ENCODE measurements at places on chromosomes 6 and 20. TPM values are rescaled to one million over a fixed set of nuclear protein-coding genes. Genes with fewer than 3 reads are reported as not detected.

GRCh38 chr6:47094241-47094925 is 52.3 kb upstream of the ADGRF1 start:
- H3K36me3 ChIP-seq = no peaks in the 10 kb centered on the region
- no peak overlapping the region for H3K4me3 ChIP-seq
- no peaks in the 10 kb centered on the region for H3K4me1 ChIP-seq
- no peak overlapping the region for H3K27ac ChIP-seq
- DNase-seq = no peak
- H3K27me3 ChIP-seq = no peaks in the 10 kb centered on the region

DNA sequence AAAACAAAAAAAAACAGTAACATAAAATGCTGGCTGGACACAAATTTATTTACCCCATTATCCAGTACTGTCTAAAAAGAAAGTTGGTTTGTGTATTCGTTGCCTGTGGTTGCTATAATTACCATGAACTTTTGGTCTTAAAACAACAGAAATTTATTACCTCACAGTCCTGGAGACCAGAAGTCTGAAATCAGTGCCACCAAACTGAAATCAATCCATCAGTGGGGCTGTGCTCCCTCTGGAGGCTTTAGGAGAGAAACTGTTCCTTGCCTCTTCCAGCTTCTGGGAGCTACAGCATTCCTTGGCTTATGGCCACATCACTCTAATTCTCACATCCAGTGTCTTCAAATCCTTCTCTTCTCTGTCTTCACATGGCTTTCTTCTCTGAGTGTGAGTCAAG is 79.4 kb downstream of the SNX5 start:
- H3K27ac ChIP-seq = no peak overlapping the region
- DNase-seq = no peak
- peaks cover 3% of the 10 kb centered on the region for H3K4me1 ChIP-seq
- H3K4me3 ChIP-seq = no peak overlapping the region

The ANKRD66 gene
- total RNA-seq = not detected

The ELMO2 gene
- 60.6 TPM for total RNA-seq

The RSPO3 gene
- 2.1 TPM for total RNA-seq

The BNIP5 gene
- total RNA-seq = not detected

The TCP11 gene
- 2.8 TPM for total RNA-seq
